Kidney (tissue), 22 donors: ENCODE measurements at places on chromosomes 3 and 15. TPM values are rescaled to one million over a fixed set of nuclear protein-coding genes. Genes with fewer than 3 reads are reported as not detected.

DNA sequence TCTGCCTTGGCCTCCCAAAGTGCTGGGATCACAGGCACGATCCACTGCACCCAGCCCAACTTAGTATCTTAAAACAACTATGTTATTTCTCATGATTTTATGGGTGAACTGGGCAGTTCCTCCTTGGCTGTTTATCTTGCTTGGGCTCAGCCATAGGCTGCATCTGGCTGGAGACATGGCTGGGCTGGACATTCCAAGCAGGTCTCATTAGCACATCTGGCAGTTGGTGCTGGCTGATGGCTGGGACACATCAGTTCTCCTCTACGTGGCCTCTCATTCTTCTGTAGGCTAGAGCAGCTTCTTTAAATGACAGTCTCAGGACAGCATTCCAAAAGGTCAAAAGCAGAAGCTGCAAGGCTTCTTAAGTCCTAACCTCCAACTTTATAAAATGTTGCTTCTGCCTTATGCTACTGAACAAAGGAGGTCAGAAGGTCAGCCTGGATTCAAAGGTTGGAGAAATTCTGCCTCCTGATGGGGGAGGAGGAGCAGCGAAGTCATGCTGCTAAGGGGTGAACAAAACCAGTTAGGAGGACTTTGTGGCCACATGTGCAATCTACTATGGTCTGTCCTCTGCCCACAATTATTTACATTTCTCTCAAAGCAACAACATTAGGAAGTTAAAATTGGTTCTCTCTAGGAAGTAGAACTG lies 144.0 kb downstream of the AQP9 start:
- H3K36me3 ChIP-seq = no peaks in the 10 kb centered on the region
- no peaks in the 10 kb centered on the region for H3K4me1 ChIP-seq
- no peak overlapping the region for H3K4me3 ChIP-seq

IGF2BP2 gene
- total RNA-seq = 26.9 TPM

SLC24A5 gene
- not detected for total RNA-seq

DNA sequence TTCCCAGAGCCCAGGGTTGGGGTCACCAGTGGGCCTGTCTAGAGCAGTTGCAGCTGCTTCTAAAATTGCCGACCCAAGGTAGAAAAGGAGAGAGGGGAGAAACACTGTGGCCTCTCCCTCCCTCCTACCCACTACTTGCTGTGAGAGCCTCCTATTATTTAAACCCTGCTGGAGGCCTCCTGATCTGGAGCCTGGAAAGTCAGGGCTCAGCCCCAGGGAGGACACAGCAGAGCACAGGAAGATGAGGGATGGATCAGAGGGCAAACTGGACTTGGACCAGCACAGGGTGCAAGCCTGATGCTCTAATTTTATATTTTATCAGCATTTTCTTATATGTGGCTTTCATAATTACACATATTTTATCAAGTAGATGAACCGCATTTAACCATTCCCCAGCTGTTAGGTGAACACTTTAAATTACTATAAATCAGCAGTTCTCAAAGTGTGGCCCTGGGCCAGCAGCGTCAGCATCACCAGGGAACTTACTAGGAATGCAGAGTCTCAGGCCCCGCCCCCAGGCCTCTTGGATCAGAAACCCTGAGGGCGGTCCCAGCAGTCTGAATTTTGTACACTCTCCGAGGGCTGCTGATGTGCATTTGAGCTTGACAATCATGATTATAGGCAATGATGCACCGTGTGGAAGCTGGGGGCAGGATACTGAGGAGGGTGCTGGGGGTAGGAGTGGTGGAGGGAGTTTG lies 26.7 kb downstream of the SMAD3 start:
- H3K4me3 ChIP-seq = no peak overlapping the region
- peaks cover 6% of the 10 kb centered on the region for H3K36me3 ChIP-seq
- H3K27ac ChIP-seq = no peak overlapping the region
- no peak for DNase-seq

DNA sequence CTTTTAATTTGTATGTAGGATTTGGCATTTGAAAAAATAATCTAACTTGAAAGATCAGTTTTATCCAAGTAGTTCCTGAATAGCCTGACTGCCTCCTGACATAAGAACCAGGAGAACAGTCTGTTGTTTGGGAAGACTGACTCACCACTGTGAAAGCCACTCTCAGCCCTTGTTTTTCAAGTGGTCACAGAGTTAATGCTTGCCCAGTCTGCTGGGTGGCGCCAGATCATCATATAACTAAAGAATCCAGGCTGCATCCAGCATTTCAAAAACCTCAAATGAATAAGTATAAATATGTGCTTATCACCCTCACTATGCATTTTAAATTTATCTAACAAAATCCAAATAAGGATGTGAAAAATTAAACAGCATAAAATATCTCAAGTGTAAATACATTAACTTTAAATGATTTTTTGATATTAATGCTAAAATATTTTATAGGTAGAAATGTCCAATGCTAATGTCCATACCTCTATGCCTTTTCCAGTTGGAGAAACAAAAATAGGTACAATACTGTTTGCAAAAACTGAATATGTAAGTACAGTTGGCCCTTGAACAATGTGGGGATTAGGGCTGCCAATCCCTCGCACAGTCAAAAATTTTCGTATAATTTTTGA lies 26.9 kb upstream of the ZBBX start:
- no peak overlapping the region for H3K27ac ChIP-seq
- H3K27me3 ChIP-seq = no peaks in the 10 kb centered on the region
- peak; percentile 52 for DNase-seq
- H3K4me3 ChIP-seq = no peak overlapping the region
- no peaks in the 10 kb centered on the region for H3K36me3 ChIP-seq

CNBP gene
- 309 TPM for total RNA-seq

DNA sequence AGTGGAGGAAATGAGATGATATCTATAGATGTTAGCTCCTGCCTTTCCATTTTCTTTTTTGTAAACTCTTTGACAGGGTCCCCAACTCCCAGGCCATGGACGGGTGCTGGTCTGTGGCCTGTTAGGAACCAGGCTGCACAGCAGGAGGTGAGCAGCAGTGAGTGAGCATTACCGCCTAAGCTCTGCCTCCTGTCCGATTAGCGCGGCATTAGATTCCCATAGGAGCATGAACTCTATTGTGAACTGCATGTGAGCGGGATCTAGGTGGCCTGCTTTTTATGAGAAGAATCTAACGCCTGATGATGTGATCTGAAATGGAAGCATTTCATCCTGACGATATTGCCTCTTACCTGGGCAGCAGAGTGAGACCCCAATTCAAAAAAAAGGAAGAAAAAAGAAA lies 56.8 kb upstream of the CHD2 start:
- H3K4me3 ChIP-seq = no peak overlapping the region
- peaks cover 4% of the 10 kb centered on the region for H3K4me1 ChIP-seq
- DNase-seq = no peak
- no peaks in the 10 kb centered on the region for H3K27me3 ChIP-seq
- no peak overlapping the region for H3K27ac ChIP-seq
